K562 (cell line): ENCODE measurements at places on chromosomes 7 and 10. TPM values are rescaled to one million over a fixed set of nuclear protein-coding genes. Genes with fewer than 3 reads are reported as not detected.

- DNase-seq, result no peak
Observed at GRCh38 chr7:117269886-117270285, 53.0 kb downstream of the WNT2 start.

- DNase-seq, result no peak
Observed at GRCh38 chr7:130359276-130359857, 14.8 kb downstream of the CPA5 start.

DNA sequence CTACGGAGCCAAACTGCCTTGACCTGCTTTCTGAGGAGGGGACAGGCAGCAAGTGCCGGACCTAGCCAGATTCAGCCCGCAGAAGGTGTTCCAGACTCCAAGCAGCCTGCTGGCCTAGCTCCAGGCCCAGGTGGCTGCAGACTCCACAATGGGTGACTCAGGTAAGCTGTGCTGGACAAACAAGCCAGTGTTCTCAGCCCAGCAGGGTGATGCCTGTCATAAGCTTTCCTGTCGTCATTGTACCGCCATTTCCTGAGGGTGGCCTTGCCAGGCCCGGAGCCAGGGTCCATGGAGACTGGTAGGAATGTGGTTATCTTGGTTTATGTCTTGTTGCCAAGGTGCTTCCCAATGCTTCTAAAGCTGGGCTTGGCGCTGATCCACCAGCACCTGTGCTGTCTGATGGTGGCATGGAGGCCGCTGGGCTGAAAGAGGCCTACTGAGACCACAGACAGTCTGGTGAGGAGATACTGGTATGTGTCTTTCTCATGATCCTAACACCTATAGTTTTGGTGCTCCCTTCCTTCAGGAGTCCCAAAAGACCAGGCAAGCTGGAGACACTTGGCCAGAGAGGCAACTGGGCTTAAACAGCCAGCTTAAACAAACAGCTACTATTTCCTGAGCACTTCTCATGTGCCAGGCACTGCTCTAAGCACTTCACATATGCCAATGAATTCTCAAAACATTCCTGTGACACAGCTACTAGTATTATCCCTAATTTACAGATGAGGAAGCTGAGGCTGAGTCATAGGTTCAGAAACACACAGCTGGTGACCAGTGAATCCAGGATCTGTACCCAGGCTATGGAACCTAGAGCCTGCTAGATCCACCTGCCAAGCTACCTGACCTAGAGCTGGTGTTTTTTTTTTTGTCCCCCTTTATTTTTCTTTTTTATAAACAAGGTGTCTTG, 42.0 kb downstream of the ZC3HC1 start:
- no peak for DNase-seq

LEP gene
- total RNA-seq, result not detected in 2 replicates

GRCh38 chr10:71780719-71781118, 7.4 kb upstream of the VSIR start:
- DNase-seq, result peak; percentile 38

GNGT1 gene
- 0.78 and 0.83 TPM in 2 replicates for total RNA-seq

HOXA4 gene
- total RNA-seq, result not detected in 2 replicates

DNA sequence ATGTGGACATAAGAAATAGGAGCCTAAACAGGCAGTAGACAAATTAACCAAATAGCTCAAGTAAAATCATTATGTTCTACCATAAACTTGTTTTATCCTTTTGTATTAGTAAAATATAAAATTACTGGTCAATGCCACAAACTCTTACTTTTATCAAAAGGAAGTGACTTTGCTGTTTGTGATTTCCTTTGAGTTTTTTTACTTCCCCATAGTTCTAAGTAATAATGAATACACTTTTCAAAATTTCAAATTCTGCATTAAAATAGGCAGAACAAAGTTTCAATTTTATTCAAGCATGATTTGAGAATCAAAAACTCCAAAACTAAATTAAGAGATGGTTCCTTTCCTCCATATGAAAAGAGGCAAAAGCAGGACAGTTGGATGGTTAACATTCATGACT, 139.7 kb upstream of the ABCB5 start:
- DNase-seq, result no peak

KLF14 gene
- total RNA-seq, result not detected in 2 replicates

DNA sequence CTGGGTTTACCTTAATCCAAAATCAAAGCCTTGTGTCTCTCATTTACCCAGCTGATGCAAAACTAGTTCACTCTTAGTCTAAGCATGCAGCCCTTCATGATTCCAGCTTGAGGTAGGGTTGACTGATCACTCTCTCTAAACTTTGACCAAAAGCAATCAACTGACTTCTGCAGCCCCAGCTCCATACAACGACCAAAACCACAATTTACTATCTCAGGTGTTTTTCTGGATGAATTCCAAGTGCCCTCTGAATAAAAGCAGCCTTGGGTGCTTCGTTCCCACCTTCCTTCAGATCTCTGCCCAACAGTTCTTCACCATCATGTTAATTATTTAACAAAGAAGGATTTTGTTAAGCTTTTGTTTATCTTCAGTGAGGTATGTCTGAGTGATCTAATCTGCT, 62.6 kb downstream of the CCDC6 start:
- DNase-seq, result no peak

DNA sequence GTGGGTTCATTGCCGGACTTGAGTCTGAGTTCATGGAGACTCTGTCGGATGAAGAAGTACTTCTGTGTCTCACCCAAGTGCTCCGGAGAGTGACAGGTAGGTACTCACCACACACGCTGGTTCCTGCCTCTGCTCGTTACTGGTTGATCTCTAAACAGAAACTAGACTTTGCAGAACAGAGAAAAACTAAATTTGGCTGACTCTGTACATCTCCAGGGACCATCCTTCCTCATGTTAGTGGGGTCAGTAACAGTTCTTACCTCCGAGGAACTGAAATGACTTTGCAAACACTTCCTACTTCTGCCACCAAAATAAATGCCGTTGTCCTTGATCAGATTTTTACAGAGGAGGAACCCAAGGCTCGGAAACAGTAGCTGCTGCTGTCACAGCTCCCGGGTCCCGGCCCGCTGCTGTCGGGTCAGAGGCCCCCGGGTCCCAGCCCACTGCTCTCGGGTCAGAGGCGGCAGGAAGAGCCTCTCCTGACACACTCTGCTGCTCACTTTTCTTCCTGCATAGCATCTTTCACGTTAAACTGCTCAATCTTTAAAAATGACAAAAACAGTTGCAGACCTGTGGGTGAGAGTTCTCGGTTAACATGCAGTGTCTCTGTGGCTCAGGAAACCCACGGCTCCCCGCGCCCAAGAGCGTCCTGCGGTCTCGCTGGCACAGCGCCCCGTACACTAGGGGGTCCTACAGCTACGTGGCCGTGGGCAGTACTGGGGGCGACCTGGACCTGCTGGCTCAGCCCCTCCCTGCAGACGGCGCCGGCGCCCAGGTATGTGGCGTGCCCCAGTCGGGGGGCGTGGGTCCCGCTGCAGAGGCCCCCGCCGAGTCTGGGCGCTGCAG, 4.8 kb upstream of the MTG1 start:
- DNase-seq, result peak; percentile 14

DNA sequence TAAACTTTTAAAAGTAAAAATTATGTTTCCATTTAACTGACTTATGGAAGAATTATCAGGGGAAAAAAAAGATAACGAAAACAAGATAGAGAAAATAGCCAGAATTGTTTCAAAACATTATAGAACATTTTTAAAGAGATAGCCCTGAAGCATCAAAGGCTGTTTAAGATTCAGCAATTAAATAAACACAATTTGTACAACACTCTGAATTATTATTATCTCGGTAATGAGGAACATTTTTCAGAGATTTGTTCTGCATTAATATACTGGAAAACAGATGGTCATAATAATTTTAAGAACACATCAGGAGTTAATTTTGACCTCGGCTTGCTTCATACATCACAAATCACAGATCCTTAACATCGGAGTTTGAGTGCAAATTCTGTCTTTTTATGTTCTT, 643.8 kb downstream of the SORCS1 start:
- no peak for DNase-seq

- no peak for DNase-seq
Observed at GRCh38 chr7:46970476-46970875, 611.4 kb downstream of the TNS3 start.

GRCh38 chr7:15606561-15606960, 44.7 kb upstream of the AGMO start:
- DNase-seq, result no peak

SLC29A3 gene
- total RNA-seq, result 8.2 and 8.5 TPM in 2 replicates

OSBPL3 gene
- 35.0 and 37.2 TPM in 2 replicates for total RNA-seq

ZNF425 gene
- total RNA-seq, result 0.49 and 0.66 TPM in 2 replicates

DNA sequence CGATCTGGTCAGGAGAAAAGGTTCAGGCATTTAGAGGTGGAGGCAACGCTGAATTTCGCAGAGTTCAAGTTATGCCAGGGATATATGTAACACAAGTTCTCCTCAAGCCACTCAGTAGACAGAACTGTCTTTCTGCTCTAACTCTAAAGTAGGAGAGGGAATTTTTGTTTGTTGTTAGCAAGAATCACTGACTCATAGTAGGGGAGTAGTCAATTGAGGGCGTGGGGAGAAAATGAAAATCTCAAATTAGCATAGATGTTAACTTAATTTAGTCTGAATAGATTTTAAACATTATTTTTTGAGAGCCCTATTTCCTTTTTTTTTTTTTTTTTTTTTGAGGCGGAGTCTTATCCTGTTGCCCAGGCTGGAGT, 34.6 kb downstream of the PSMC2 start:
- no peak for DNase-seq

DNA sequence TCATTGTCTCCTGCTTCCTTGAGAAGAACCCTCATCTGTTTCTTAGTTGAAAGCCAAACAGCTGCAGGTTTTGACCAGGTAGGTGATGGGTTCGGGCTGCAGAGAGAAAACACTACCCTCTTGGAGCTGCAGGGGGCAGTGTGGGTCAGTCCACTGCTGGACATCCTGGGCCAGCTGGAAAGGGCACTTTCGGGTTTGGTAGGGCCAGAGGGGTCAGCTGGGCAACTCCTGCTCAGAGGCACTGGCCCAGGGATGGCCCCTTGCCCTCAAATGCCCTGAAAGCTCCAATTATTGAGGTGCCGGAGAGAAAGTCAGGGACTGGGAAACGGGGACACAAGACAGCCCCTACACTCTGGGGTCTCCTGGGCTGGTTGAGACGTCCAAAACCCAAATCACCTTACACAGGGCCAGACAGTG, 90.7 kb downstream of the MKI67 start:
- peak; percentile 64 for DNase-seq

- DNase-seq, result no peak
Observed at GRCh38 chr10:50740293-50740648, 535 bp downstream of the ASAH2B start.

ADCYAP1R1 gene
- not detected in 2 replicates for total RNA-seq

- DNase-seq, result no peak
Observed at GRCh38 chr7:149422914-149423301, 38.0 kb downstream of the ZNF777 start.

DNA sequence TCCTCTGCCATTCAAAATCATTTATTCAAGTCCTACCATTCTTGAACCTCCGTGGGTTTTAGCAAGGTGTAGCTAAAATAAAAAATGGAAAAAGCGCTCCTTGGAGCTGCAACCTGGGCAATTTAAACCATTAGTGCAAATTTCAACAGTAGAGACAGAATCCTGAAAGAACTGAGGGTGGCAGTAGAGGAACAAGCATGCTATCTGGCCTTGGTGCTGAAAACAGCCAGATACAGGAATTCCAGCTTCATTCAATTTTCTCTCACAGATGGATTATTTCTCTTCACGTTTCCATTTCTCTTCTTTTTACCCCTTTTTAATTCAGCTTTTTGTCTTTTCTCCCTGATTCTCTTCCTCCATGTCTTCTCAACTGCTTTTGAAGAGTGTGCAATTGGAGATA, 77.7 kb downstream of the OTUD1 start:
- no peak for DNase-seq

- no peak for DNase-seq
Observed at GRCh38 chr10:128714644-128715415, 588.6 kb upstream of the MKI67 start.

DNA sequence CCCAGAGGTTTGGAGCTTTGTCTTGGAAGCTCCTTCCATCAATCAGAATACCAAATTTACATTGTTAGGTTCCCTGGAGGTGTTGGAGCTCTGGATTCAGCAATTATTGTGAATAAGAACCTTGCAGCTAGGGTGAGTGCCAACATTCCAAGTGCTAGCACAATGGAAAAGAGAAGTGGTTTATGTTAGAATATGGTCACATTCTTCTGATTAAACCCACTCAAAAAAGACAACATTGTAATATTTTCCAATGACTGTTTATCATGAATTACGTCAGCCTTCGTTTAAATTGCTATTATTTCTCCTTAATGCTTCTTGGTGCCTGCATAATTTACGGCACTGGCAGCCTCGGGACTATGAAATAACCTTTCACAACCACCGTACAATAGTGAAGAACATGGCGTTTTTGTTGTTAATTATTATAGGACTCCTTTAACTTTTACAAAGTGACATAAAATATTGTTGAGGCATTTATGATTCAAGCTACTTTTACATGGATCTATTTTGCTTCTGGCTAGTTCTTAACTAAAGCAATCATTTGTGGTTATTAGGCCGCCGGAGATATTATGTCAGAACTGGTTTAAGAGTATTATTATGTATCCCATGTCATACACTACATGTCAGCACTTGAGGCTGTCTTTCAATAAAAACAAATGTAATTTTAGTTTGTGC, 117.7 kb downstream of the ARID5B start:
- DNase-seq, result no peak

LIPM gene
- total RNA-seq, result not detected in 2 replicates

- DNase-seq, result no peak
Observed at GRCh38 chr7:54014765-54015164, 527.4 kb upstream of the VSTM2A start.

CYP2E1 gene
- 1.0 and 1.6 TPM in 2 replicates for total RNA-seq

DNA sequence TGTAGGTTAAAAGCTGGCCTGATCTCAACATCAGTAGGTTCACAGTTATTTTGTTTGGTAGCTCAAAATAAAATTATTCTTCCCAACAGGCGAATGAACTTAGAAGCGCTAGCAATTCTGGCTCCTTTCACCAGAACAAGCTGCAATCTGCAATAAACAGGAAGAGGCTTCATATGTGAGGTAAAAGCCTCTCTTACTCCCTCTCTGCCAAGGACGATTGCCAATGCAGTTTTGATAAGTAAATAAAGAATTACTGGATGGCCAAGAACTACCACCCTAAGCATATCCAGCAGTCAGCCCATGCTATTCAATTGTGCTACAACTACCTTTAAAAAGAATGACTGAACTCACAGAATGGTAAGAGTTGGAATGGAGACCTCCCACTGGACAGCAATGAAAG, 150.0 kb upstream of the LAMB4 start:
- no peak for DNase-seq

CCDC6 gene
- total RNA-seq, result 41.0 and 42.4 TPM in 2 replicates

DNA sequence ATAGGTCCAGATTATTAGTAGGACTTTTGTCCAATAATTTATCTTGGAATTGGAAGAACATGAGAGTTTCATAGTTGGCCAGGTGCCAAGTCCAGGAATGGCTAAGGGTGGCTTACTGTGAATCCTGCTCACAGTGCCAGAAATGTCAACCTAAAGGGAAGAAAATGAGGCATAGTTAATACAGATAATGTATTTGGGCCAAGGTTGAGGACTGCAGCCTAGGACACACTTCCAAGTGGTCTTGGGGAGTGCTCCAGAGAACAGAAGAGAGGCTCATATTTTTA, 78.2 kb downstream of the MAPK8 start:
- DNase-seq, result no peak

CNTNAP2 gene
- total RNA-seq, result 0.11 and 0.62 TPM in 2 replicates

GRCh38 chr7:111840528-111840927, 278.2 kb upstream of the IMMP2L start:
- DNase-seq, result no peak

TACC2 gene
- 0.22 and 0.35 TPM in 2 replicates for total RNA-seq
